ENCODE measurements at places on chromosomes 13 and 19.

DNA sequence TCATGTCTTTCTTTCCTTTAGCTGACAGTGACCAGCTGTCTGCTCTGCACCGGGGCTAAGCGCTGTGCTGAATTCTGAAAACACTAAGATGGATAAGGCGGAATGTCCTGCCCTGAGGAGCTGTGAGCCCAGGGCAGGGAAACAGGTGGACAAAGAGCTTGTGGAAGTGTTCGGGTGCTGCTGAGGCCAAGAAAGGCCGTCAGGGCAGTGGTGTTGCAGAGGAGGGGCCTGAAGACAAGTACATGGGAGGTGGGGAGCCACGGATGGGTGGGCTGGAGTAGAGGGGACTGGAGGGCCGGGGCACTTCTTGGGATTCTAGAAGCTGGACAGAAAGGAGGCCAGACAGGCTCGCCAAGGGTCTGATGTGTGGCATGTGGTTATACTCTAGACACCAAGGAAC lies 66.2 kb upstream of the GPR183 start:
- no peak for DNase-seq

GRCh38 chr13:113121928-113122471 lies 599 bp upstream of the F10 start:
- no peak for DNase-seq

GRCh38 chr13:74487091-74487722 lies 353.0 kb upstream of the KLF12 start:
- DNase-seq, result no peak

- DNase-seq, result no peak
These were observed 194.5 kb downstream of the LHFPL6 start for GRCh38 chr13:39408512-39408911.

DNA sequence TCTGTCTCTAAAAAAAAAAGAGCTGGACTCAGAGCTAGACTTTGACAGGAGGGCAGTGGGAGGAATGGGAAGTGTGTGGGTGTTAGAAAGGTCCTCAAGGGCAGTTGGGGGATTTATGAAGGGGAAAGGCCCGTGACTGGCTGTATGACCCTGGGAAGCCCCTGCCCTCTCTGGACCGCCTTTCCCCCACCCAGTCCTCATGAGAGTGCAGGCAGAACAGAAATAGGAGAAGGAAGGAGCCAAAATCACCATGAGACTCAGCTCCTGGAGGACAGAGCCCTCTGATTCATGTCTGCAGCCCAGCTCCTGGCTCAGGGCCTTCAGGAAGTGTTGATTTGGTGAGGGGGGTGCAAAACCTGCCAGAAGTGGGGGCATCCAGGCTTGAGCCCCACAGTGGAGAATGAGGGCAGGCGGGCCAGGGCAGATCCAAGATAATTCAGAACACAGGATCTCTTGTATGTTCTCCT lies 8.7 kb upstream of the SMG9 start:
- DNase-seq, result no peak

GRCh38 chr13:109331898-109332297 lies 454.5 kb downstream of the IRS2 start:
- DNase-seq, result no peak

DNA sequence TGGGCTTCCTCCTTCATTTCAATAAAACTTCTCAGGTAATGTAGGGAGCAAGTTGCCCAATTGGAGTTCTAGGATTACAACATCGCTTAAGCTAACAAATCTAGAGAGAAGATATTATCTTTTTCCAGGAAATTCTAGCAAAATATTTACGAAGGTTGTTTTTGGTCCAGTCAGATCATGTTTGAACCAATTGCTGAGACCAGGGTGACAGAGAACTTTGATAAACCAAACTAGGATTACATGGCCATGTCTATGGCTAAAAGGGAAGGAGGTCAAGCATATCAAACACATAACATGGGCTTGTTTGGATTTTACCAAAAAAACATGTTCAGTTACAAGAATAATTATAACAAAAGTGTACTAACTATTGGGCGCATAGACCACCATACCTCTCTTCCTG lies 442.4 kb upstream of the SGCG start:
- no peak for DNase-seq

- peak; percentile 52 for DNase-seq
These were observed 6.1 kb downstream of the BEST2 start for GRCh38 chr19:12757544-12758274.

DNA sequence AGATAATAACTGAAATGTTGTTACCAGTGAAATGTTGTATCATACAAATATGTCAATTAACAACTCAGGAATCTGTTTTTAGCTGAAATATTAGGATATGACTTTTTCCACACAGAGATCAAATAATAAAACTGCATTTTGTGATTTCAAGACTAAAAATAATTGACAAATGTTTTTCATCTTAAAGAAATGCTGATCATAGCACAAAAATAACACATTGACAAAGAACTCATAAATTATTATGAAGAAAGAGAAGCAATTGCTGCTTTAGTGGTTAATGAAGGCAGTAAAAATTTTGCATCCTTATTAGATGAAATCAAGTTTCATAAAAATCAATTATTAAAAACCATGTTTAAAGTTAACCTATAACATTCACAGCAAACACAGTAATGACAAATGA lies 1417.3 kb downstream of the OLFM4 start:
- DNase-seq, result no peak

DNA sequence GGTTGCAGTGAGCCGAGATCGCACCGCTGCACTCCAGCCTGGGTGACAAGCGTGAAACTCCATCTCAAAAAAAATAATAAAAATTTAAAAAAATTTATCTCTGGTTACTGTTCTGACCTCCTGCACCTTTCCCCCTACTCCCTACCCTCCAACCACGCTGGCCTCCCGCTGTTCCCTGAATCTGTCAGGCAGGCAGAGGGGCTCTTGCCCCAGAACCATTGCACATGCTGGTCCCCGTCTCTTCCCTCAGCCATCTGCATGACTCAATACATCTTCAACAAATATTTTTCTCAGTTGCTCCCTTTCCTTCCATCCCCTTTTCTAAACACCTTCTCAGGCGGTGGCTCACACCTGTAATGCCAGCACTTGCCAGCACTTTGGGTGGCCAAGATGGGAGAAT lies 1.1 kb upstream of the FAM187B start:
- DNase-seq, result no peak
